Fibroblast of villous mesenchyme (primary cell): ENCODE measurements at places on chromosomes 16 and 17. TPM values are rescaled to one million over a fixed set of nuclear protein-coding genes. Genes with fewer than 3 reads are reported as not detected.

DNA sequence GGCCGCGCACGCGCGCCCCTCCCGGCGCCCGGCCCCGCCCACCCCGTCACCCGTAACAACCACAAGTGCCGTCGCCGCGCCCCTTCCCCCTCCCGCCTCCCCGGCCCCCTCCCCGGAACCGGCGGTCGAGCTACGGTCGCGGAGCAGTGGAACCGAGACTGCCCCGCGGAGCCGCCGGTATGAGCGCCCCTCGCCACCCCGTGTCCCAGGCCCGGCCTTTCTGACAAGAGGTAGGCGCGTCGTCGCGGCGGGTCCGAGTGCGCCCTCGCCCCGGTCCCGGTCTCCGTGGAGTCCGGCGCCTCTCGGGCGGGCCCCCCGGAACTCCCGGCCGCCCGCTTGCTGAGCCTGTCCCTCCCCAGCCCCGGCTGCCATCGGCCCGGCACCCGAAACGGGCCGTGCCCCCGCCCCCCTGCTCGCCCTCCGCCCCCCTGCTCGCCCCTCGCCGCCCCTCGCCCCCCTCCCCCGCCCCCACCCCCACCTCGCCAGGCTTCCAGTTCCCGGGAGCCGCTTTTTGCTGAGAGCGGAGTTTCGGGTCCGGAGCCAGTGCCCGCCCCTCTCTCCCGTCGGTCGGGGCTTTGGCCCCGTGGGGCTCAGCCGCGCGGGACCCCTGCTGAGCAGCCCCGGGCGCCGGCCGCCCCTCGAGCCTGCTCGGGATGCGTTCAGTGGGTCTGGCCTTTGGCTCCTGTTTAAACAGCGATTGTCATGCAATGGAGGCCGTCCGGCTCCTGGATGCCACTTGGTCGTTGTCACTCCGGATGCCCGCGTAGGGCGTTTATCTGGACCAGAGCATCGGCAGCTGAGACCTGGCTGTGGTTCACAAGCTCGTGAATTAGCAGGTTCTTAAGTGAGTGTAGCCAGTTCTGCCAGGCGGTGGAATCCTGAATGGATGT is at the start of gene SEC14L1:
SEC14L1 (plus strand) TSS at position 92 of the 890 bp plus-strand sequence. CDS start 2,628 bp downstream, outside the sequence.
- DNase-seq = peak; percentile 30

GRCh38 chr17:74110467-74110866 is 93.0 kb upstream of the RPL38 start:
- no peak for DNase-seq

DNA sequence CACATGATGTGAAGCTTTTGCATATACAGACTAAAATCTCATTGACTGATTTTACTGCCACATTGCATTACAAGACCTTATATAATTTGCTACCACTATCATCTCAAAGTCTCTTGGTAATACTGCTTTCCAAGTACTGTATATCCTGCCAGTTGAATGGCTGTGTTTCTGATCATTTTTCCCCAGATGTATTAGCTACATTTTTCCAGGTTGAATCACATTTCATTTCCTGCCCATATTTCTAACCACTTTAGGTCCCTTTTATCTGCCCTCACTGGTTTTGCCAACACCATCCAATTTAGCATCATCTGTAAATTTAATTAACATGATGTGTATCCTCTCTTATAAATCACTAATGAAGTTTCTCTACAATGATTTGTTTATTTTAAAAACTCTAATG is 365.7 kb upstream of the PMFBP1 start:
- DNase-seq = peak; percentile 38

DNA sequence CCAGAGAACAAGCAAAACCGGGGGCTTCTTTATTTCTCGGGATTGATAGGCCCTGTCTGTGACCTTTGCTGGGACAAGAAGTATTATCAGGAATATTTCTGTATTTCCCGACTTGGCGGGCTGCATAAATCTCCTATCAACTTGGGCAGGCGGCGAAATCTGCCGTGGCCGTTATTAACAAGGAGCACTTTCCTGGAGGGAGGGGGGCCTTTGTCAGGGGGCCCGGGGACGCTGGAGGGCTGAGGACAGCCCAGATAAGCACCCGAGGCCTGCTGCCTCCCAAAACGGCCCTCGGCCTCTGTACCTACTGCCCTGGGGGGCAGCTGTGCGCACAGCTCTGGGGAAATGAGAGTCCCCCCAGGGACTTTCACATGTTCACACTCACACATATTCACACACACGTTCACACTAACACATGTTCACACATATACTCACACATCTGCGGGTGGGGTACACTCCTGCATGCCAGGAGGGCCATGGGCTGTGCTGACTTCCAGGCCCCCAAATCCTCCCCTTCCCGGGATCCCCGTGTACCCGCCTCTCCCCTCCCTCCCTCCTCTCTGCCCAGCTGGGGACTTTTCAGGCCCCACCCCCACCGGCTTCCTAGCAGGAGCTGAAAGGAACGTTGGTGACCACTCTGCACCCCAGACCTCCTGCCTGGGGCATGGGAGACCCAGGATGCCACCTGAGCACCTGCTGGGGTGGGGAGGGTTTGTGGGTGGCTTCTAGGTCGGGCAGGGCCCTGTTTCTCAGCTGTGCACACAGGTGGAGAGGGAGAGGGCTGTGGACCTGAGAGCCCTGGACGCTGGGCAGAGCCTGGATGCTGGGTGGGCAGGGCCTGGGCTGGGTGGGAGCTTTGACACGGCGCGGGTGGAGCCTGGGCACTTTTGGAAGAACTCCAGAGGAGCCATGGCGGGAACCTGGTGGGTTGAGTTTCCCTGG is 24.3 kb upstream of the GSE1 start:
- DNase-seq = no peak

GRCh38 chr17:51064061-51064735 is 56.5 kb downstream of the SPAG9 start:
- DNase-seq = no peak

DNA sequence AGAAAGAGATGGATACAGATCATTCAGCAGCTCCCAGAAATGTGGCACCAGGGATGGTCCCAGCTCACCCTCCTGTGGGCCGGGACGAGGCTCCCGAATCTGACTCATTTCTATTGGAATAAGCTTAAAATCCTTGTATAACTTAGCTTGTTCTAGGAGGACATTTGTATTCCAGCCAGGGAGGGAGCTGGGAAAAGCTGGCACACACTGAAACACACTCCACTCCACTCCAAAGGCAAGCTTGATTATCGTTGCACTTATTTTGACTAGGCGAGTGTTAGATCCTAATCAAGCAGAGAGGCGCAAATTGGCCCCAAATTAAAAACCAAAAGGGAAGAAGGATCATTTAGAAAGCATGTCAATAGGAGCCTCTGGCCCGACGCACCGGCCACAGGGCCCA is 339.5 kb downstream of the HS3ST4 start:
- DNase-seq = no peak

- DNase-seq = no peak
Measured at GRCh38 chr16:57514791-57515600, 21.4 kb downstream of the CCDC102A start.

- no peak for DNase-seq
Measured at GRCh38 chr16:73563709-73564108, 515.8 kb upstream of the ZFHX3 start.

GRCh38 chr17:282000-282911 is 70.4 kb downstream of the RPH3AL start:
- DNase-seq = no peak

The SCRN2 gene
- 25.0 and 33.2 TPM in 2 replicates for total RNA-seq

The TMC5 gene
- total RNA-seq = not detected in 2 replicates

The KRT12 gene
- total RNA-seq = not detected in 2 replicates

The C1QL1 gene
- total RNA-seq = 0.43 and 0.97 TPM in 2 replicates

The ZMYND15 gene
- not detected in 2 replicates for total RNA-seq

The LRRC46 gene
- under 0.01 and 0.32 TPM in 2 replicates for total RNA-seq

The DOC2B gene
- total RNA-seq = not detected in 2 replicates

The KRTAP3-1 gene
- total RNA-seq = not detected in 2 replicates
